ENCODE measurements at places on chromosomes 2 and 18. TPM values are rescaled to one million over a fixed set of nuclear protein-coding genes. Genes with fewer than 3 reads are reported as not detected.

DNA sequence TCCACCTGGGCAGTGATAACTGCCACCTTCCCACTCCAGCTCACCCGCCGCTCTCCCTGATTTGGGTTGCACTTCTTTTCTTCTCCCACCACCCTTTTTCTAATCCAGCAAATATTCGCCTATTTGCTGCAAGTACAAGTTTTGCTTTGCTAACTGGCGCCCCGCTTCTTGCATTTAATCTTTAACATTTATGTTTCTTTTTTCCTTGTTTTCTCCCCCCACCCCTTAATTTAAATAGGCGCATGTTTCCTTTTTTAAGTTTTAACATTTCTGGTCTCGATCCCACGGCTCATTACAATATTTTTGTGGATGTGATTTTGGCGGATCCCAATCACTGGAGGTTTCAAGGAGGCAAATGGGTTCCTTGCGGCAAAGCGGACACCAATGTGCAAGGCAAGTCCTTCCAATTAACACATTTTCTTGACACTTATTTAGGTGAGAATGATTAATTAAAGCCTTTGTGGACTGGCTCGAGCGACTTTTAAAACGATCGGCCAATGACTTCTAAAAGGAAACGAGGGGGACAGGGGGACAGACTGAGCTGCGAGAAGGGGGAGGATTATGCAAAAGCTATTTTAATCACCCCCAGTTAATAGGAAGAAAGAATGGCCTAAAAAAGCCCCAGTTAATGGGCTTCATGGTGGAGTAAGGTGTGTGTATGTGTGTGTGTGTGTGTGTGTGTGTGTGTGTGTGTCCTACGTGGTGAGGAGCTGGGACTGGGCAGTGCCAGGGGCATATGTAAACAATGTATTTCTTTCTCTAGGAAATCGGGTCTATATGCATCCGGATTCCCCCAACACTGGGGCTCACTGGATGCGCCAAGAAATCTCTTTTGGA, 1.6 kb downstream of the TBR1 start:
- DNase-seq: no peak

Gene FBXO15
- total RNA-seq: 0.84 TPM

- no peak for DNase-seq
Measured at GRCh38 chr18:36897253-36897652, 68.3 kb downstream of the KIAA1328 start.

- no peak for DNase-seq
Measured at GRCh38 chr2:121202541-121203310, 82.3 kb downstream of the TFCP2L1 start.

GRCh38 chr2:105478670-105479069, 79.8 kb upstream of the FHL2 start:
- no peak for DNase-seq

Gene SLC9A4
- total RNA-seq: not detected

DNA sequence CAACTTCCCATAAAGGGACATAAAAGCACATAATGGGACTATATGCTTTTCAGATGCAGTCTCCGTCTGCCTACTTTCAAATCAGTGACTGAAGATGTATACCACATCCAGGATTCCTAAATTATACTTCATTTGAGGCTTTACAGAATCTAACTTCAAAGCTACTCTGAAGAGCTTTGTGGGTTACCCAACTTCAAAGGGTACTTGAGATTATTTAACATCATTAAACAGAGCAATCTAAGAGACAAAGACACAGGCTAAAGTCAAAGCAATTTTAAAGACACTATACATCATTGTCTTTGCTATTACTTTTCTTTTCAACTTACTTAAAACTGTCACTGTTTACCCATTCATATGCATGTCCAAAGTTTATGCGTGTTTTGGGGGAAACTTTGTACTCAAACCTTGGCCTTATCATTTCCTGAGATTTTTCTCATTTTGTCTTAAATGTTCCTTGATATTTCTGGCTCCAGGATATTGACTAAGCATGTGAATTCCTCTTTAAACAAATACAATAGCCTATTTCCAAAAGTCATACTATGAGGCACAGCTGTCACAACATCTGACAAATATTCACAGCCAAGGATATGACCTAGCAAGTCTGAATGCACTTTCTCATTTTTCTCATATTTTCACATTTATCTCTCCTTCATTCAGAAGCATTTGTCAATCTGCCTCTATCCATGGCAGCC, 1985.1 kb upstream of the PIK3C3 start:
- DNase-seq: no peak

- DNase-seq: no peak
Measured at GRCh38 chr2:53260568-53260967, 507.0 kb upstream of the CHAC2 start.
